ENCODE measurements at places on chromosomes 5 and 9.

GRCh38 chr5:79845448-79846197 lies 145.4 kb downstream of the MTX3 start:
- DNase-seq, result no peak

DNA sequence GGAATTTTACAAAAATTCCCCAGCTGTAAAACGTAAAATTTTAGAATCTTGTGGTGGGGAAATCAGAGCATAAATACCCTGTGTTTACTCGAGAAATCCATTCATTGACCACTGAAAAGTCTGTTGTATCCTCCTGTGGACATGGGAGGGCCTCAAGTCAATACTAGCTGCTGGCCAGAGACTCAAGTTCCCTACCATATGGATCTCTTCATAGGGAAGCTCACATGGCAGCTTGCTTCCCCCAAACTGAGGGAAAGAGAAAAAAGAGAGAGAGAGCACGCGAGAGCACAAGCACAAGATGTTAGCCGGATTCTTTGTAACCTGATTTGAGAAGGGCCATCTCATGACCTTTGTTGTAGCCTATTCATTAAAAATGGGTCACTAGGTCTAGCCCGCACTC lies 591.9 kb downstream of the LRRC70 start:
- no peak for DNase-seq

DNA sequence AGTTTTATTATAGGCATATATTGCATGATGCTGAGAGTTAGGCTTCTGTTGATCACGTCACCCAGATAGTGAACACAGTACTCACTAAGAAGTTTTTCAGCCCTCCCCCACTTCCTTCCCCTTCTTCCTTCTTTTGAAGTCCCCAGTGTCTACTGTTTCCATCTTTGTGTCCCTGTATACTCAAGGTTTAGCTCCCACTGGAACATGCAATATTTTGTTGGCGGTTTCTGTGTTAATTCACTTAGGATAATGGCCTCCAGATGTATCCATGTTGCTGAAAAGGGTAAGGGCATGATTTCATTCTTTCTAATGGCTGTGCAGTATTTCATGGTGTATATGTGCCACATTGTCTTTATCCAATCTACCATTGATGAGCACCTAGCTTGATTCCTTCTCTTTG lies 764.3 kb downstream of the MTRR start:
- no peak for DNase-seq

GRCh38 chr5:94082405-94082804 lies 341.0 kb upstream of the POU5F2 start:
- no peak for DNase-seq

- DNase-seq, result no peak
Measured at GRCh38 chr5:64759960-64760660, 8.4 kb downstream of the SREK1IP1 start.

- no peak for DNase-seq
Measured at GRCh38 chr9:80041821-80042220, 470.1 kb downstream of the TLE4 start.

GRCh38 chr5:163571744-163572143 lies 66.3 kb downstream of the MAT2B start:
- no peak for DNase-seq

DNA sequence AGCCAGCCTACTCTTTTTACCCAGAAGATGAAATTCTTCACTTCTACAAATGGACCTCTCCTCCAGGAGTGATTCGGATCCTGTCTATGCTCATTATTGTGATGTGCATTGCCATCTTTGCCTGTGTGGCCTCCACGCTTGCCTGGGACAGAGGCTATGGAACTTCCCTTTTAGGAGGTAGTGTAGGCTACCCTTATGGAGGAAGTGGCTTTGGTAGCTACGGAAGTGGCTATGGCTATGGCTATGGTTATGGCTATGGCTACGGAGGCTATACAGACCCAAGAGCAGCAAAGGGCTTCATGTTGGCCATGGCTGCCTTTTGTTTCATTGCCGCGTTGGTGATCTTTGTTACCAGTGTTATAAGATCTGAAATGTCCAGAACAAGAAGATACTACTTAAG lies 16.6 kb downstream of the OCLN start:
- no peak for DNase-seq

GRCh38 chr5:81632679-81633078 lies 118.2 kb downstream of the SSBP2 start:
- no peak for DNase-seq

DNA sequence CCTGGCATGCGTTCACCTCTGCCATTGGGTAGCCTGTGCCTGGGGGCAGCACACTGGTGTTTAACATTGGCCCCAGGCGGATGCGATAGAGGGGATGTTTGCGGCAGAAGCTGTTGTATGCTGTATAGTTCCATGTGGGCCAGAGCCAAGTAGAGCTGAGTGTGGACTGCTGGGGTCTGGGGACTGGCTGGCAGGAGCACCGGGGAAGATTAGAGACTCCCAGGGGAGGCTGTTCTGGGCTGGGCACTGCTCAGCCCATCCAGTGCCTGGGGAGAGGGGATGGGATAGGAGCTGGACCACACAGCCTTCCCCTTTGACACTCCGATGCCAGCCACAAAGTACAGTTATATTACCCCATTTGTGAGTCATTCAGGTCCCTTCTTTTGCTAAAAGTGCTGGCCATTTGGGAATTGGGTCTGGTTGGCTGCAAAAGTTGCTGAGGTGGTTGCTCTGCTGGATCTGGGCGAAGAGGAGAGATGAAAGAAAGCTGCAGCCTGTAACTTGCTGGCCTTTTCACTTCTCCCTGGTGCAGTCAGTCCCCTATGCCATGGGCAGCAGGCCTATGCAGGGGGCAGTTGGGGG lies 73.8 kb downstream of the RGS3 start:
- DNase-seq, result no peak

DNA sequence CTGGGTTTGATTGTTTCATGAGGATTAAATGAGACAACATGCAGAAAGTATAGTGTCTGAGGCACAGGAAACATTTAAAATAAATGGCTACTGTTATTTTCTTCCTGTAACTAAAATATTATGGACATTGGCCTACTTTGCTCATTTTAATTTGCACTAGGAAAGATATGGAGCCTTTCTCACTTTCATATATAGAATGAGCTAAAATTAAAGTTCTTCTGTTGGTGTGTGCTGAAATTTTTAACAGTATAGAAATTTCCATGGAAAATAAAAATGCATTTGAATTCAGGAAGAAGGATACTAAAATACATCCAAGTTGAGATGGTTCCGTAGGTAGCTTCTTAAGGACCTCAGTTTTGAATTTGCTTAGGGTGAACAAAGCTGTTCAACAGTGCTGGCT lies 131.9 kb downstream of the MAST4 start:
- DNase-seq, result no peak

DNA sequence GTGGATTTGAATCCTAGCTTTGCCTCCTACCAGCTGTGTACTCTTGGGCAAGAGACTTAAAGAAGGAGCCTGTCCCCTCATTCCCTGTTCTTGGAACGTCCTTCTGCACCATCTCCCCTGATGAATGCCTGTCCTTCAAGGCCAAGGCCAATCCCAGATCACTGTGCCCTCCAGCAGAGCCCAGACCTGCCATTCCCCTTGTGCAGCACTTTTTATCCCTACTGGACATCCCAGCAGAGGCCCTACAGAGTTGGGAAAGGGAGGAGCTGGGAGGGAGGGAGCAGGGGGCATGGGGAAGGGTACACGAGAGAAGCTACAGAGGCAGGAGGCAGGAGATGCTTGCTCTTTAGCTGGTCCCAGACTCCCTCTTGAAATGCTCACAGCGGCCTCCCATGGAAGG lies 223.9 kb downstream of the PBX3 start:
- DNase-seq, result no peak

GRCh38 chr9:100294341-100294740 lies 58.4 kb downstream of the TEX10 start:
- no peak for DNase-seq

DNA sequence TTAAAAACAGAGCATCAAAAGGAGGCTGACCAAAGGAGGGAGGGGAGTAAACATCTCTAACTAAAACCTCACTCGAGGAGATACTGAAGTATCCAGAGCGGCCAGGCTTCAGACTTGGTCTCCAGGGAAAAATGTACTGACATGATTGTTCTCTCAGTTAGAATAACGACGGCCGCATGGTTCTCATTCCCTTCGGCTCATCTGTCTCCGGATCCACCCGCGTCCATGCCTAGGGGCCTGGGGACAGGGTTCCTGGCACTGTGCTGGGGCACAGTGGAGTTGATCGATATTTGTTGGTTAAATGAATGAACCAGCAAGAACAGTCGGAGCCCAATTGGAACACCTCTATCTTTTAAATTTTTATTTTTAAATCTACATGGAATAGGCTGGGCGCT lies 167.1 kb upstream of the PHYKPL start:
- no peak for DNase-seq

DNA sequence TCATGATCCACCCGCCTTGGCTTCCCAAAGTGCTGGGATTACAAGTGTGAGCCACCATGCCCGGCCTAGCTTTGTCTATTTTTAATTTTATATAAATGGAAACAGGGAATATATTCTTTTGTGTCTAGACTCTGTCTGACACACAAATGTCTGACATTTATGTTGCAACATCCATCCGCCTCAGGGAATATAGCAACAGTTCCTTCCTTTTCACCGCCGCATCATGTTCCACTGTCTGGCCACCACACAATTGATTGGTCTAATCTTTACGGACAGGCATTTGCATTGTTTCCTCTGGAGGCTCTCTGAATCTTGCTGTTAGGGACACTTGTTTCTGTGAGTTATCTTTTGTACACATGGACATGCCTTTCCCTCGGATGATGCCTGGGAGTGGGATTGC lies 20.1 kb upstream of the TBC1D9B start:
- no peak for DNase-seq

- DNase-seq, result no peak
Measured at GRCh38 chr5:116583862-116584222, 9.2 kb upstream of the SEMA6A start.

DNA sequence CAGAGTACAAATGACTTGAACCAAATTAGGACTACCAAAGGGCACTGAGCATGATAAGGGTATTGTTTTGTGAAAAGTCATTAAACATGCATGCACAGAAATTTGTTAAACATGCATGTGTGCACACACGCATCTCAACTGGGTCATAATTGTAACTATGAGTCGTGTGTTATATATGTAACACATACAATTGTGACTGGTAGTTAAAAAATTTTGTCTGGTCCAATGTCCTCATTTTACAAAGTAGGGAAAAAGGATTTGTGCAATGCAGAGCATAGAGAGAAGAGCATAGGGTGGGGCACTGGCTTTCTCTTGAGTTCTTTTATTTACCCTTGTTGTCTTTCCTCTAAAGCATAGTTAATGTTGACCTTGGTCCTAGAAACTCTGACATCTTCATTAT lies 19.3 kb upstream of the IGFBPL1 start:
- DNase-seq, result no peak

DNA sequence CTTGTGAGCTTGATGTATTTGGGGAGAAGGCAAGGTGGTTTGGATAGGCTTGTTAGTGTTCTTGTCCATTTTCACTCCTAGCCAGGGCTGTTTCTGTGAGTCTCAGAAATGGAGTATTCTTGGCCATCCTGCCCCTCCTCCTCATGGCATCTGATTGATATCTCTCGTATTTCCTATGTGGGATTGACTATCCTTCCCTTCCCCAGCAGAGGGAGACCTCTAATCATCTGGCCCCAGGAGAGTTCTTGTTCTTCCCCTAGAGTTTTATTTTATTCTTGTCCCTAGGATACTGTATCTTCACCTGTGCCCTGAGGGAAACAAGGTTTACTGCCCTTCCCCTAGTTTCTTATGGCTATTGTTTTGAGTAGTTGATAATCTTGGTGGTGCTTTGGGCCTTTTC lies 114.4 kb downstream of the VPS13A start:
- no peak for DNase-seq

GRCh38 chr5:179260324-179261070 lies 84.8 kb downstream of the ADAMTS2 start:
- no peak for DNase-seq

DNA sequence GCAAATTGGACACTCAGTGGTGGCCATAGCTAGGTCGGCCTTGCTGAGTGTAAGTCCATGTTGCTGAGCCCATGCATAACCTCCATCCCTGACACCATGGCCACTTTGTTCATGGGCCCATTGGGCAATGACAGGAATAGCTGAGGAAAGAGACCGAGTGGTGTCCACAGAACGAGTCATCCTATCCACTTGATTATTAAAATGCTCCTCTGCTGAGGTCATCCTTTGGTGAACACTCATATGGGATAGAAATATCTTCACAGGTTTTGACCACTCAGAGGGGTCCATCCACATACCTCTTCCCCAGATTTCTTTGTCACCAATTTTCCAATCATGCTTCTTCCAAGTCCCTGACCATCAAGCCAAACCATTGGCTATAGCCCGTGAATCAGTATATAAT lies 63.6 kb downstream of the PPIC start:
- no peak for DNase-seq

GRCh38 chr5:3958389-3958788 lies 362.8 kb downstream of the IRX1 start:
- DNase-seq, result no peak

DNA sequence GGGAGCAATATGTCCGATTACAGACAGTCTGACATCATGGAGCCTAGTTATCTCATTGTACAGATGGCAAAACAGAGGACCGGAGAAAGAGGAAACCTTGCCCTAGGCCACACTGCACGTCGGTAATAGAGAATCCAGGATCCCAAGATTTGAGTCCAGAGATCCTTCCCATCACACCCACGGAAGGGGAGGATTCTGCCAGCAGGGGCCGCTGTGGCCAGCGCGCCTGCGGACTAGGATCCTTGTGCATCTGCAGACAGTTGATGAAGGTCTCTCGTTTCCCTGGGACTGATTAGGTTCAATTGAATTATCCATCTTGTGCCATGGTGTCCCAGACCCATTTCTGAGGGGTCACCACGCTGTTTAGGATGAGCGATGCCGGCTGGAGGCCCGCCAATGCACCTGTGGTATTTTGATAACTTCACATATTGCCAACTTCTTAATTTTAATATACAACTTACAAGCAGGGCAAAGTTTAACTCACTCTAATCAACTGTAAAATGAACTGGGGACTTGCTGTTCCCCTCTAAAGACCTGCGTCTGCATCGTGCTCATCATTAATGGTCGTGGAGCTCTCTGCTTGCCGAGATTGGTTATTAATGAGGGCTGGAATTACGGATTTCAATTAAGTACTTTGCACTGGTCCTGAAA lies 592.7 kb upstream of the BRINP1 start:
- peak; percentile 6 for DNase-seq

- DNase-seq, result no peak
Measured at GRCh38 chr5:123279136-123279535, 144.1 kb downstream of the CEP120 start.

- DNase-seq, result no peak
Measured at GRCh38 chr5:43773478-43773844, 170.5 kb downstream of the NNT start.

GRCh38 chr5:18299166-18299565 lies 664.9 kb downstream of the TAF11L14 start:
- no peak for DNase-seq
